ENCODE measurements at places on chromosomes 12 and 14. TPM values are rescaled to one million over a fixed set of nuclear protein-coding genes. Genes with fewer than 3 reads are reported as not detected.

DNA sequence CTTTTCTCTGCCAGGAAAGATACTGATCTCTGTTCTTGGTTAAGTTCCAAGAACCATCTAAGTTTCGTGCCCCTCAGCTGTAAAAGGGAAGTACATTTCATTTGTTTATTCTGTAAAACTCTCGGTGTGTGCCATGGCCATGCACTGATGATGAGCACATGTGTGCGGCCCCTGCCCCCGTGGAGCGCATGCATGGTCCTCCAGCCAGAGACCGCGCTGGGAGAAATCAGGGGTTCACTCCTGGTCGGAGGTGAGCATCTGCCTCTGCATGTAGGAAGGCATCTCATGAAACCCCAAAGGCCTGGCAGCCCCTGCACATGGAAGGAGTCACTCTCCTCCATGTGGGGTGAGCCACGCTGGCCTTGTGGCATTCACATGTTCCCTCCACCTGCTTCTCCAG is 102.5 kb upstream of the RTL1 start:
- peaks cover 4% of the 10 kb centered on the region for H3K4me1 ChIP-seq
- H3K36me3 ChIP-seq, result no peaks in the 10 kb centered on the region
- H3K4me3 ChIP-seq, result no peak overlapping the region
- H3K27me3 ChIP-seq, result no peaks in the 10 kb centered on the region

DNA sequence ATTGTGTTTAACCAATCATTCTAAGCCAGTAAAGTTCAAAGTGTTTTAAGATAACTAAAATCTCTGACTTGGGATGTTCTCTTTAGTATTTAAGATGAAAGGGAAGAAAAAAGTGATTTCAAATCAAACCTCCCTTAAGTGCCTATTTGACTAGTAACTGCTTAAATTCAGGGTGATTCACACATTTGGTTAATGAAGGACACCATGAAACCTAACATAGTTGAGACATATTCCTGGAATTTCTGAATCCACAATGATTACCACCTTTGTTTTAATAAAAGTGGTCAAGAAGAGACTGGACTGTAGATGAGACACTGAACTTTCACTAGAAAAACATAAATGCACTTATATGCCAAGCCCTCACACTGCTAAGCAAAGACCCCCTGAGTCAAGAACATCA is 138.7 kb downstream of the MED13L start:
- H3K36me3 ChIP-seq, result no peaks in the 10 kb centered on the region
- no peaks in the 10 kb centered on the region for H3K27me3 ChIP-seq
- no peak overlapping the region for H3K27ac ChIP-seq

- no peaks in the 10 kb centered on the region for H3K27me3 ChIP-seq
- no peak overlapping the region for H3K4me3 ChIP-seq
- H3K36me3 ChIP-seq, result no peaks in the 10 kb centered on the region
- peaks cover 9% of the 10 kb centered on the region for H3K4me1 ChIP-seq
- no peak overlapping the region for H3K27ac ChIP-seq
- DNase-seq, result no peak
Measured at GRCh38 chr14:61608245-61609165, 86.8 kb upstream of the HIF1A start.

DNA sequence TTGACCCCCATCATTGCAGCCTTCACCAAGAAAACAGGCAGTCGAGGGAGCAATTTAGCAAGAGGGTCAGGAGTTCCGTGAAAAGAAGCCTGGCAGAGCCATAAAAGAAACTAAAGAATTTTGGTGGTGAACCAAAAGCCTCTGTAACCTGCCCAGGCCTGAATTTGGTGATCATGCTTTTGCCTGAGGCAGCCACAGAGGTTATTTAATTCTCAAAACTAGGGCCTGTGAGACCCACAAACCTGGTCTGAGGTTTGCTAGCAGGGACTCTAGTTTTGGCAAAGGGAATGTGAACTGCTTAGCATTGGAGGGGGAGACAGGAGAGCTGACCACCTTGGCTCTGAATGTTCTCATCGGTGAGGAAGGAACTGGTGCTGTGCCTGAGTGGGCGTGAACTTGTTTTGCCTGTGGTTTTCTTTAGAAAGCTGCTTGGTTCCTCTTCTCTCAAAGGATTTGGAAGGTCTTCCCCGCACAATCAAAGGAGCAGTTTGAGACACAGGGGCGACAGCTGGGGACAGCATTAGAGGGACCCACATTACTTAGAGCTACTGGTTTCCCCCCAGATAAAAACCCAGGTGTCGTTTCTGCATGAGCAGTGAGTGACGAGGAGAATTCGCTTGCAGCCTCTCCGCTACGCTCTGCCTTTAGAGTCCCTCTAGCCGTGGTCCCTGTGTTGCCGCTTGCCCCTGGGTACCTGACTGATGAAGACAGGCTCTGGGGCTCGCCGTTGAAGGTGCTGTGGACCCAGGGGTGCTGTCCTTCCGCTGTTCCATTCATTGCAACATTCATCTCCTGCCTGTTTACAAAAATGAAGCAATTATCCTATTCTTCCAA is 12.6 kb upstream of the WNT5B start:
- H3K27ac ChIP-seq, result peak overlapping the region; percentile 49
- no peaks in the 10 kb centered on the region for H3K4me1 ChIP-seq
- DNase-seq, result no peak
- no peaks in the 10 kb centered on the region for H3K36me3 ChIP-seq
- H3K4me3 ChIP-seq, result no peak overlapping the region

- H3K27me3 ChIP-seq, result no peaks in the 10 kb centered on the region
- no peaks in the 10 kb centered on the region for H3K4me1 ChIP-seq
- H3K27ac ChIP-seq, result no peak overlapping the region
- no peaks in the 10 kb centered on the region for H3K36me3 ChIP-seq
- H3K4me3 ChIP-seq, result no peak overlapping the region
Measured at GRCh38 chr12:78324234-78324633, 493.5 kb downstream of the NAV3 start.

Gene ADAM21
- total RNA-seq, result 0.05 TPM

Gene SIX4
- total RNA-seq, result 3.5 TPM

- no peak for DNase-seq
- H3K4me3 ChIP-seq, result no peak overlapping the region
- H3K36me3 ChIP-seq, result no peaks in the 10 kb centered on the region
- no peaks in the 10 kb centered on the region for H3K4me1 ChIP-seq
- H3K27me3 ChIP-seq, result no peaks in the 10 kb centered on the region
Measured at GRCh38 chr14:64800000-64800399, 79.7 kb downstream of the SPTB start.

DNA sequence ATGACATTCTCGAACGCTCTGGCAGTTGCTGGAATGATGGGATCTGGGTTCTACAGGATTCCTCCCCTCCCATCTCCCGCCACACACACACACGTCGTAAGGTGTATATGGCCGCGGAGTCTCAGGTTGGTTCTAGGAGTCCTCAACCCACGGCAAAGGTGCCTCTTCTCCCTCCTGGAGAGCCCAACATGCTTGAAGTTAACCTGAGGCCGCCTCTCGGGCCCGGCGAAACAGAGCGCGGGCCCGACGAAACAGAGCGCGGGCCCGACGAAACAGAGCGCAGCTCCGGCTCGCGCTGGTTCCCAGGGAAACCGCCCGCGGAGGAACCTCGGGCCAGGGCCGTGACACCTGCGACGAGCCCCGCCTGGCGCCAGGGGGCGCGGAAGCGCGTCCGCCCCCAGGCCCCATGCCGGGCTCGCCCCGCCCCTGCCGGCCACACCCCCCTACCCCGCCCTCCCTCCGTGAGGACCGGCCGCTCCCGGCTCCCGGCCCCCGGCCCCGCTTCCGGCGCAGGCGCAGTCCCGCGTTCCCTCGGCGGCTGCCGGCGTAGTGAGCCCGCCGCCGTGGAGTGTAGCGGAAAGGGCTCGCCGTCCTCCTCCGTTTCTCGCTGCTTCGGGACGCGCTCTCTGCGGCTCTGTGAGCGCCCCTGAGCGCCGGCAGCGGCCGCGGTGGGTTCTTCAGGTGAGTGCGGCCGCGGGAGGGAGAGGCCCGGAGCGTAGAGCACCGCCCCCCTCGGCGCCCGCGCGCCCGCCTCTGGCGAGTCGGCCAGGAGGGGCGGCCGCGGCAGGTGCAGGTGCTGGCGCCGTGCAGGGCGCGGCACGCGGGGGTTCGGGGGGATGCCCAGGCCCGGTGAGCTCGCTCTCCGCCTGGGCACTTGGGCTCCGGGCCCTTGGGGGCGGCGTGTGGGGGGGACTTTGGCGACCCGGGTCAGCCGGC is at the start of gene RAB3IP:
Gene RAB3IP (plus strand): TSS at position 510 of the 936 bp plus-strand sequence. CDS start 16,549 bp downstream, outside the sequence.
- no peaks in the 10 kb centered on the region for H3K36me3 ChIP-seq
- peak within 1 kb of the TSS; percentile 65 for H3K4me3 ChIP-seq

- no peaks in the 10 kb centered on the region for H3K36me3 ChIP-seq
- H3K4me1 ChIP-seq, result no peaks in the 10 kb centered on the region
- DNase-seq, result no peak
- H3K27me3 ChIP-seq, result no peaks in the 10 kb centered on the region
Measured at GRCh38 chr14:33254861-33255395, 316.2 kb downstream of the NPAS3 start.

Gene POTEM
- not detected for total RNA-seq

Gene LARP4
- 23.6 TPM for total RNA-seq

DNA sequence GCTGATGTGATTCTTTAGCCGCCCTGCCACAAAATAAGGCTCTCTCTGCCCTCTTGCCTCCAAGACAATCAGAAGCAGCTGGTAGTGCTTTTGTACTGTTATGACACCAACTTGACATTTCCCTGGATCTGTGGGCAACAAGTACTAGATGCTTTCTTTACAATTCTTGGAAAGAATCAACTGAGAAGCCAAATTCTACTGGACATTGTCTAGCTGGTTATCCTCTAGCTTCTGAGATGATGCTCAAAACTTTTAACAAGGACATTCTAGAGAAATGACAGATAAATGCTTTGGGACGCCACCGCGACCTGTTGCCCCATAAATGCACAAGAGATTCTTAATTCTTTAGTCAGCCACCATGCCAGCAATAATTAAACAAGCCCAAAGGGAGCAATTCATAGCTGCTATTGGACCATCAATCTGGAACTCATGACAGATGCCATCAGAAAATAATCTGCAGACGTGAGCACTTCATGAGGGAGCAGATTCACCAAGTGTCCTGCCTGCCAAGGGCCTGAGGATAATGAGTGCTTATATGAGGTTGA is 22.8 kb downstream of the FMNL3 start:
- DNase-seq, result no peak
- no peaks in the 10 kb centered on the region for H3K36me3 ChIP-seq
- H3K27ac ChIP-seq, result no peak overlapping the region
- no peaks in the 10 kb centered on the region for H3K4me1 ChIP-seq
